ENCODE measurements at places on chromosomes 13 and 19. TPM values are rescaled to one million over a fixed set of nuclear protein-coding genes. Genes with fewer than 3 reads are reported as not detected.

Gene OLFM2
- 2.8 TPM for total RNA-seq

Gene SOX1
- not detected for total RNA-seq

Gene EHD2
- total RNA-seq, result 133 TPM

Gene PSG6
- not detected for total RNA-seq

Gene FCAR
- total RNA-seq, result not detected

Gene GDF15
- total RNA-seq, result 105 TPM

Data from smooth muscle cell of bladder (primary cell).